Naive B cell (primary cell): ENCODE measurements at places on chromosomes 7 and 10. TPM values are rescaled to one million over a fixed set of nuclear protein-coding genes. Genes with fewer than 3 reads are reported as not detected.

The FGL2 gene
- 1.7 TPM for polyA plus RNA-seq

DNA sequence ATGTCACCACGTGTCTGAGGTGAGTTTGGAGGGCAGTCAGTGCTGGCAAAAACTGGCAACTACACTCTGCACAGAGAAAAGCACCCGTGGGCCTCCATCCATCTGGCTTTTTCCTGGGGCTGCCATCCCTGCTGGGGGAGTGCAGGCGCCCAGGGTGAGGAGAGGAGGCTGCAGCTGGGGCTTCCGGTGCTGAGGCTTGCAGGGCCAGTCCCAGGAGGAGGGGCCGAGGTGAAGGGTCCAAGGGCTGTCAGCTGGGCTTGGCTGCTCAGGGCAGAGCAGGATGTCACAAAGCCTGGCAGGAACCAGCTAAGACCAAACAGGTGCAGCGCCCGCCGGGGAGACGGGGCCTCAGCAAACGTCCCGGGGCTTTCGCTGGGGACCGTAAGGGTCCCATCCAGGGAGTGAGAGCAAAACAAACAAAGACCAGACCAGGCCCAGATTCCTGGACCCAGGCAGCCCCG is 77.2 kb downstream of the CFAP46 start:
- no peak for DNase-seq
- H3K4me3 ChIP-seq, result no peak overlapping the region
- peaks cover 44% of the 10 kb centered on the region for H3K27me3 ChIP-seq
- no peaks in the 10 kb centered on the region for H3K36me3 ChIP-seq

GRCh38 chr7:66105263-66105748 is 9.3 kb upstream of the CRCP start:
- no peak overlapping the region for H3K4me3 ChIP-seq
- no peak for DNase-seq
- H3K27me3 ChIP-seq, result no peaks in the 10 kb centered on the region
- peaks cover 3% of the 10 kb centered on the region for H3K4me1 ChIP-seq
- no peaks in the 10 kb centered on the region for H3K36me3 ChIP-seq

DNA sequence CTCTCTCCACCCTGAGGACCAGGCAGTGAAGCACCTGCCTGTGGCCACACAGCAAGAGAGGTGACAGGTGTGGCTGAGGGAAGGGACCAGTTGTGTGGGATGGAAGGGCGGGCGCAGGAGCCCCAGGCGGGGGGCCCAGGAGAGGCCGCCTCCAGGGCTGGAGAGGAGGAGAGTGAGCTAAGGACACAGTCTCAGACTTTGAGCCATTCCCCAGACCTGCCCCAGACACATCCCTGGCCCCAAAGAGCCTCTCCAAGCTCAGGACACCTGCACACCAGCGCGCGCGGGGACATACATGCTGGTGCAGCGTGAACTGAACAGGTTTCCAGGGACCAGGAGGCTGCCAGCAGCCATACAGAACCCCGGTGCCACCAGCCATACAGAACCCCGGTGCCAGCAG is 237.3 kb downstream of the MAD1L1 start:
- no peak overlapping the region for H3K4me3 ChIP-seq
- H3K36me3 ChIP-seq, result no peaks in the 10 kb centered on the region
- DNase-seq, result no peak
- peaks cover 12% of the 10 kb centered on the region for H3K4me1 ChIP-seq
- H3K27me3 ChIP-seq, result no peaks in the 10 kb centered on the region

DNA sequence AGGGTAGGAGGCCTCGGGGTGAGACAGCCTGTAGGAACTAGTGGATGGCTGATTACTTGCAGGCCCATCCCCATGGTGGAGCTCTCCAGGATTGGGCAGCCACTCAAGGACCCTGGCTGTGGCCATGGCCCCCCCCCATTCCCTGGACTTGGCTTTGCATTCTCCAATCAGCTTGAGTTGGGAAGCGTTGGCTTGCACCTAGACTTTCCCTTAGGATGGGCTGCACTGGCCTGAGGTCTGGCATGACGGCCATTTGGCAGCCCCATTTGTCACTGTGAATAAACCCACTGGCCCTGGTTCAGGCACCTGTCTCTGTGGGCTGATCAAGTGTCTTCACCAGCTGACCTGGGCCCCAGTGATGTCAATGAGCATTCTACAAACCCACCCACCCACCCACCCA is 41.4 kb downstream of the RAMP3 start:
- no peaks in the 10 kb centered on the region for H3K4me1 ChIP-seq
- no peaks in the 10 kb centered on the region for H3K36me3 ChIP-seq
- H3K27me3 ChIP-seq, result peaks cover 13% of the 10 kb centered on the region

GRCh38 chr10:89390476-89391225 is 1.8 kb upstream of the IFIT1 start:
- no peaks in the 10 kb centered on the region for H3K27me3 ChIP-seq
- no peak for DNase-seq
- H3K4me1 ChIP-seq, result peaks cover 30% of the 10 kb centered on the region
- no peak overlapping the region for H3K4me3 ChIP-seq
- H3K36me3 ChIP-seq, result no peaks in the 10 kb centered on the region
